ENCODE measurements at places on chromosomes 6 and 20.

DNA sequence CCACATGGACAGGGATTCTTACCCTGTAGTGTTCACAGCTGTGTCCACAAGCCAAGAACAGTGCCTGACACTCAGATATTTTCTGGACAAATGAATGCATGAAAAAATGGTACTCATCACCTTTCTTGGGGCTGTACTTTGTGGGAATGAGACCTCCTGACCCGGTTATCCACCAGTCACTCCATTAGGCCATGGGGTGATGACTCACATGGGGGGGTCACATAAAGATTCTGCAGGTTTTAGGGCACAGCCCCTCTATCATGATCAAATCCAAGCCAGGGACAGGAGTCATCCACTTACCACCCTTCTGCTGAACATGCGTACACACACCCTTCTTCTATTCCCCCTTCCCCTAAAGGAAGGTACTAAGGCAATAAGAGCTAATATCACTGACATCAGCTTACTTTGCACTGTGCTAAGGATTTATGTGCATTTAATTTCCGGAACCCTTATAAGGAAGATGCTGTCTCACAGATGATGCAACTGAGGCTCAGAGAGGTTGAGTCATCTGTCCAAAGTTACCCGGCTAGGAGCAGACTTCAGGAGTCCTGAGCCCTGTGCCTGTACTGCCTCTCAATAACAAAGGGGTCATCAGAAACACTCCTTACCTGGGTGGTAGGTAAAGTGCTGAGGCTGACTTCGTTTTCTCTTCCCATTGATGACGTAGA is 107.8 kb downstream of the NFATC2 start:
- no peak for DNase-seq

GRCh38 chr20:38715646-38716045 is 8.6 kb upstream of the SLC32A1 start:
- no peak for DNase-seq

DNA sequence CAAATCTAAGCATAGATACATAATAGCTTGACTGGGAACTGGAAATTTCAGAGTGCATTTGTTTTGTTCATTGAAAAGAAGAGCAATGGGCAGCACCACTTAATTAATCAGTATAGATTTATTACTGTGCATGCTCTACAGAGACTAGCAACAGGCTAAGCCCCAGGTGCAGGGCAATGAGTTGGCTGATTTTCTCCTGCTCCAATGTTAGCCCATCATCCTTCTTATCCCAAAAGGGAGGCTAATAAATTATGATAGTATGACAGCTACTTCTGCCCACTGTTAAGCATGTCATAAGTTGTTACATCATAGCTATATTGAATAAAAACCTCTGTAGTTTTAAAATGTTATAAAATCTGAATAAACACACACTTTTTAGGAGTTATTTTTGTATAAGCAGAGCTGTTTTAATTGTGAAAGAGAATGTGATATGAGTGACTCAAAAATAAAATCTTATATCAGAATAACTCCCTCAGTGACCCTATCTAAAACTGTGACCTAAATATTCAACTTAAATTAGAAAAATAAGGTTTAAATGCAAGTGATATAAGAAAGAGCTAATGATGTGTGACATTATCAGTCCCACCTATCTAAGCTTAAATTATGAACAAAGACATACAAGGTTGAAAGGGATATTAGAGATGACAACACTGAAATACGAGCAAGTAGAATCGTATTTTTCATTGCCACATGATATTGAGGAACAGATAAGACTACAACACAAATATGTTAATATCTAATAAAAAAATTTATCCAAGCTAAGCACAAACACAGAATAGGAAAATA is 967.3 kb upstream of the ADGRB3 start:
- DNase-seq: no peak

DNA sequence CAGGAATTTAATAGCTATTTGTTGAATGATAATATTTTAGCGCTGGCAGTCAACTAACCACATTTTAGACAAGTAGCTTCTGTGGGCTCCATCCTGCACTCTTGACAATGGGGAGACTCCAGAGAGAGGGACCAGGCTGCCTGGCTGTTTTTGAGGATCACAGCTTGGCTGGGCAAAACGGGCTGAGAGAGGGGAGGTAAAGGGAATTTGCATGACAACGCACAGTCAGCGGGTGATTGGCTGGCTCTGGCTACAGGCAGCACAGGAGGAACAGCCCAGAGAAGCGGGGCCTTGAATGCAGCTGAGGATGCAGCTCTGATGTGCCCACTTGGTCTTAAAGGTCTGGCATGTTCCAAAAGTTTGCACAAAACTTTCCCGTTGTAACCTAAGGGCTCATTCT is 41.2 kb downstream of the LRFN2 start:
- DNase-seq: no peak

- DNase-seq: no peak
These were observed 229.3 kb downstream of the GRM1 start for GRCh38 chr6:146258206-146258605.

All from Kasumi-1 (cell line).